ENCODE measurements at places on chromosomes 11 and 22.
A peak's percentile ranks its signal among the peaks of the same experiment; 100 is the strongest.

GRCh38 chr22:48742191-48742555 lies 1085.5 kb downstream of the BRD1 start:
- no peak overlapping the region for H3K27ac ChIP-seq
- no peak for DNase-seq
- H3K27me3 ChIP-seq: no peaks in the 10 kb centered on the region
- H3K4me3 ChIP-seq: no peak overlapping the region

DNA sequence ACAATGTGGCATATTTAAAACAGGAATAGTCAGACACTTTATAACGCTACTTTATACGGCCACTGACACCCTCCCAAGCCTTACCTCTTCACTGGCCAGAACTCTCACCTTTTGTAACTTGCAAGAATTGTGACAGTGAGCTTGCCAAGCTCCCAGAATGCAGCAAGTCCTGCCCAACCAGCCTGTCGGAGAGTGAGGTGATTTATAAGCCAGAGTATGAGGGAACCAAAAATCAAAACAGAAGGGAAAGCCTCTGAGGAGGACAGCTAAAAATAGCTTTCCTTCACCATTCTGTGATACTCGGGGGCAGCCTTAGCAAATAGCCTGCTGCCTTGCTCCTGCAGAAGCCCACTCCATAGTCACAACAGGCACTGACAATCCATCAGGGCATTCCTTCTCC lies 229.7 kb downstream of the FAM76B start:
- H3K36me3 ChIP-seq: no peaks in the 10 kb centered on the region
- no peak overlapping the region for H3K27ac ChIP-seq
- peak; percentile 49 for DNase-seq
- H3K27me3 ChIP-seq: no peaks in the 10 kb centered on the region

DNA sequence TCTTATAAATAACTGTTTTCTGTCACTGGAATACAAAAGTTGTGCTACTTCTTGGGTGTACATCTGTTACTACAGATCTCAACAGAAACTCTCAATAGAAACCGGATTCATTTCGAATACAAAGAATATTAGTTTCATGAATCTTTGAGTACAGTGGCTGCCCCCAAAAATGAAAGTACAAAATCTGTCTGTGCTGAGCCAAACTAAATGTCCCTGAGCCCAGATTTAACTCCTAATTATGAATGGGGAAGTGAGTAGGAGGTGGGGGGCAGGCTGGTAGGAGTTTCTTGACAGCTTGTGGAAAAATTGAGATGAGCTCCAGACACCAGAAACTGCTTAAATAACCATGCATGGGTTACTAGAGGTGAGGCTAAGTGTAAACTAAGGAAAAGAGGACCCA lies 41.6 kb downstream of the PITPNB start:
- no peak for DNase-seq
- H3K27ac ChIP-seq: no peak overlapping the region
- H3K4me3 ChIP-seq: no peak overlapping the region
- peaks cover 11% of the 10 kb centered on the region for H3K36me3 ChIP-seq
- H3K27me3 ChIP-seq: no peaks in the 10 kb centered on the region

GRCh38 chr11:22703040-22703439 lies 36.6 kb downstream of the GAS2 start:
- no peaks in the 10 kb centered on the region for H3K27me3 ChIP-seq
- DNase-seq: peak; percentile 82
- H3K27ac ChIP-seq: no peak overlapping the region
- no peak overlapping the region for H3K4me3 ChIP-seq
